ENCODE measurements at places on chromosomes 16 and 17.

DNA sequence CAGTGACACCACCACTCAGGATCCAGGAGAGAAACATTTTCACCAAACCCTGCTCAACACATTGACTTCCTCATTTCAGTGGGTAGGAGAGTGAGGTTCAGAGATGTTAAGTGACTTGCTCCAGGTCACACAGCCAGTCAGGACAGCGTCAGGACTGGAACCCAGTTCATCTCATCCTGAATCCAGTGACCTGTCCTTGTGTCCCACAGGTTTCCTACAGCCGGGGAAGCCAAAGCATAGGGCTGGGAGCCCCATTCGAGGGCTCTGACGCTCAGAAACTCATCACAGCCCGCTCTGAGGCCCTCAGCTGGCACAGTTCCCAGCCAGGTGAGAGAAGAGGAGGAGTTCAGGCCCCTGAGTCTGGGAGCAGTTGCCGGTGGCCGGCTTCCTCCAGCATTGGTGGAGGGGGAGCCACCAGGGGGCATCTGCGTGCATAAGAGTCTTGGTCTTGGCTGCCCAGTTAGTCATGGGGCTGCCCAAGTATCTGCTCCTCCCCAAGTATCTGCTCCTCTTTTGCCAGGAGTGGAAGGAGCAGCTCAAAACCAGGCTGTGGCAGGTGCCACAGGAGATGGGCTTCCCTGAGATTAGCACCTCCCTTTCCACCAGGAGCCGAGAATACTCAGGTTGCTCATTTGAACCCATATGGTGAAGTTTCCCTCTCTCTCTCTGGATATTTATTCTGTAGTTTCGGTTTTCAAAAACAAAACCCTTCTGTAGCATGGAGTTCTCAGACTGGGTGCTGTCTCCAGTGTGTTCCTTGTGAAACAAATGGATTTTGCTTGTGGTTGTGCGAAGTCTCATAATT is 56.0 kb downstream of the TNFRSF13B start:
- no peaks in the 10 kb centered on the region for H3K36me3 ChIP-seq
- H3K4me3 ChIP-seq = no peak overlapping the region
- no peak overlapping the region for H3K27ac ChIP-seq
- no peaks in the 10 kb centered on the region for H3K27me3 ChIP-seq

- no peaks in the 10 kb centered on the region for H3K4me1 ChIP-seq
- DNase-seq = peak; percentile 91
- no peaks in the 10 kb centered on the region for H3K27me3 ChIP-seq
- H3K36me3 ChIP-seq = no peaks in the 10 kb centered on the region
- no peak overlapping the region for H3K4me3 ChIP-seq
Observed at GRCh38 chr17:79294459-79295071, 219.9 kb downstream of the ENGASE start.

- H3K4me3 ChIP-seq = no peak overlapping the region
- no peaks in the 10 kb centered on the region for H3K27me3 ChIP-seq
- no peak for DNase-seq
- H3K36me3 ChIP-seq = no peaks in the 10 kb centered on the region
- no peak overlapping the region for H3K27ac ChIP-seq
Observed at GRCh38 chr17:55659661-55660060, 63.0 kb downstream of the TMEM100 start.

GRCh38 chr17:81673561-81674258 is 7.2 kb downstream of the CCDC137 start:
- no peaks in the 10 kb centered on the region for H3K36me3 ChIP-seq
- no peak for DNase-seq
- H3K27me3 ChIP-seq = no peaks in the 10 kb centered on the region
- H3K27ac ChIP-seq = no peak overlapping the region
- no peak overlapping the region for H3K4me3 ChIP-seq
